Right atrium auricular region (tissue), 2 donors: ENCODE measurements at places on chromosomes 3 and 15.

DNA sequence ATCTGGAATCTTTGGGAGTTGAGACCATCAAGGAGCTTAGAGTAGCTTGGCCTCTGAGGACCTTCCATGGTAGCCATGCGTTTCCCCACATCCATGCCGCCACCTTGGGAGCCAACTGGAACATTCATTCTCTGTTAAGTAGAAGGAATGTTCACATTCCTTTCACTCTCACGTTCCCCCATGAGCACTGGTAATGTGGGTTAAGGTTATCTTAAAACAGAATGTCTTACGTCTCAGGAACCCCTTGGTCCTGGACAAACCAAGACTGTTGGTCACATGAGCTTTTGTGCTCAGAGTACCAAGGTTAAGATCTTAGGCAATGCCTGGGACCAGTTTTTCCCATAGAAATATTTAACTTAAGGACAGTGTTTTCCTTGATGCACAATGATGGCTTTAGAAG, 211.7 kb upstream of the UBE2E1 start:
- DNase-seq = no peak

GRCh38 chr15:31230630-31231485, 95.8 kb upstream of the KLF13 start:
- no peak for DNase-seq

DNA sequence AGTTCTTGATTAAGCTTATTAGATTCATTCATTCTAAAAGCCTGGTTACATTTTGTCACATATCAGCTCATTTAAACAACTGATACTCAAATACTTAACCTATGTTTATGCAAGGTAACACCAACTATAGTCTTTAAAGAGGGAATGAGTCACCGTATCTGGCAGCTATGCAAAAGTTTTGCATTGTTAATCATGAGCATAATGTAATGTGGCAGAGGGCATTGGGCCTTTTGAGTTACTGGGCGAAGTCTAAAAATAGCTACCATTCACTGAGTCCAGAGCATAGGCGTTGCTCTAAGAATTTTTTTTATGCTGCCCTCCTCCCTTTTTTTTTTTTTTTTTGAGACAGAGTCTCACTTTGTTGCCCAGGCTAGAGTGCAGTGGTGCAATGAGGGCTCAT, 277.7 kb upstream of the ZNF717 start:
- no peak for DNase-seq

DNA sequence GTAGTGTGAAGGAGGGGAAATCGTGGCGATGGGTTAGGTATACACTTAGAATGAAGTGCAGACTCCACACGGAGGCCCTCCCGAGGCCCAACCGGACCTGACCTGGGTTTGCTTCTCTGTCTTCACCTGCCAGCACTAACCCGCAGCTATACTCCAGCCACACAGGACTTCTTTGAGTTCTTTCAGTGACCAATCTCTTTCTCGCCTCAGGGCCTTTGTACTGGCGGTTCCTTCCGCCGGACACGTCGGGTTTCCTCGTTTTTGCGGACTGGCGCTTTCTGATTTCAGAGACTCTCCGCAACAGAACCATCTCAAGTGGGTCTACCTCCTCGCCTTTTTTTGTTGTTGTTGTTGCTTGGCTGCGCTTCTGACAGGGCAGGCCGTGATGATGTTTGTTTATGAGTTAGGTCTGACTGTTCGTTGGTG, at the start of gene NEIL1:
Gene NEIL1 (plus strand): TSS at position 244 of the 426 bp plus-strand sequence. CDS start 1,867 bp downstream, outside the sequence.
- DNase-seq = no peak

GRCh38 chr3:158804441-158804840, 2.6 kb downstream of the MFSD1 start:
- DNase-seq = no peak

GRCh38 chr15:57184502-57184901, 191.8 kb upstream of the CGNL1 start:
- no peak for DNase-seq

- no peak for DNase-seq
Measured at GRCh38 chr3:86743233-86743632, 247.7 kb downstream of the VGLL3 start.
